ENCODE measurements at places on chromosomes 12 and 14. TPM values are rescaled to one million over a fixed set of nuclear protein-coding genes. Genes with fewer than 3 reads are reported as not detected.

DNA sequence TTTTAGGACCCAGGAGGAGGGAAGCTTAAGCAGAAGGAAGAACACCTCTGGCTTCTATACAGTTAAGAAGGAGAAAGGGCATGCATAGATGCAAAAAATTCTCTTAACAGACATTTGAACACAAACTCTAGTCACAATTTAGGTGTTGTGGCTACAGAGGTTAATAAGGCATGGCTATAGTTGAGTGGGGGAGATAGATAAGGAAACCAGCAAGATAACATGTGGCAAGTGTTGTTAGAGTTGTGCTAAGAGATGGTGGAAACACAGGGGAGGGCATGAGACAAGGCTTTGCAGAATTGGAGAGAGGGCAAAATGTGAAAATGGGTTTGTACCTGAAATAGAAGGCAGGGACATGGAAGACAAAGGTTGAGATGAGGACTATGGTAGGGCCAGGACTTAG lies 88.9 kb downstream of the MSRB3 start:
- H3K27ac ChIP-seq: no peak overlapping the region
- H3K36me3 ChIP-seq: no peaks in the 10 kb centered on the region
- no peaks in the 10 kb centered on the region for H3K27me3 ChIP-seq
- no peak for DNase-seq

DNA sequence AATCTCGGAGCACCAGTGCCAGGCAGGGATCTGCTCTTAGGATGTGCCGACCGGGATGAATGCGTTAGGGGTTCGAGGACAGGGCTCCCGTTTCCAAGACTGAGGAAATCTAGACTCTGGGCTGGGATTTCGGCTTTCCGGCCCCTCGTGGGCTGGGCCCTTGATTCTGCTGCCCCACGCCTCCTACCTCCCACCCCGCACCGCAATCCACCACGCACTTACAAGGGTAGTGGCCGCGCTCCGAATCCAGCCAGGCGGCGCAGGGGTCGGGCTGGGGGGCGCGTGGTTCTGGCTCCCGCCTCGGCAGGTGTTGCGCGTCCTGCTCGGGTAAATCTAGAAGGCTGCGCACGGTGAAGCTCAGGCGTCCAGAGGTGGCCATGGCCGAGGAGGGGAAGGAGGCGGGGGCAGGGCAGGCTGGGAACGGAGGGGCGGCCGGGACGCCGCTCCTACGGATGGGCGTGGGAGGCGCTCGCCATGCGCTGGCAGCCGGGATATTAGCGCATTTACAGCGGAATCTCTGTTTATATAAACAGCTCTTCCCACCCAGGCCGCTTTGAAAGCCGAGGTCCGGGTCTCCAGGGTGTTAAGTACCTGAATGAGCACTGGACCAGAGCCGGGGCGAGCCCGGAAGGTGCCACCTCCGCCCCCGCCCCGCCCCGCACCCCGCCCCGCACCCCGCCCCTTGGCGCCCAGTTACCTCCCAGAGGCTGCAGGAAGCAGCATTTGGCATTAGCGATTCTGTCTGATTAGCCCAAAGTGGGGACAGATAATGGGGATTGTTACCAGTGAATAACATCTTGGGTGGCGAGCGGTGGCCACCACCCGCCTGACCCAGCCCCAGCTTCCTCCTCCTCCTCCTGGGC lies at the start of gene NKX2-8:
NKX2-8 (minus strand) TSS at position 604 of the 863 bp plus-strand sequence; CDS start at position 379, 225 bp downstream.
- H3K4me1 ChIP-seq: peaks cover 29% of the 10 kb centered on the region
- DNase-seq: no peak
- H3K4me3 ChIP-seq: peak within 1 kb of the TSS; percentile 36
- no peak within 1 kb of the TSS for H3K27ac ChIP-seq
- no peaks in the 10 kb centered on the region for H3K27me3 ChIP-seq
- no peaks in the 10 kb centered on the region for H3K36me3 ChIP-seq

DNA sequence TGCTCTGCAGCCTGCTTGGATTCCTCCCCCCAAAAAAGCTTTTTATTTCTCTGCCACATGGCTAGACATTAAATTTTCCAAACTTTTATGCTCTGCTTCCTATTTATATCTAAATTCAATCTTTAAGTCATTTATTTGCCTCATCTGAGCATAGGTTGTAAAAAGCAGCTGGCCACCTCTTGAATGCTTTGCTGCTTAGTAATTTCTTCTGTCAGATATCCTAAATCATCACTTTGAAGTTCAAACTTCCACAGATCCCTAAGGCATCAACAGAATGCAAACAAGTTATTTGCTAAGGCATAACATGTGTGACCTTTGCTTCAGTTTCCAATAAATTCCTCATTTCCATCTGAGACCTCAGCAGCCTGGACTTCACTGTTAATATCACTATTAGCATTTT lies 209.6 kb downstream of the FSCB start:
- H3K36me3 ChIP-seq: no peaks in the 10 kb centered on the region
- H3K4me1 ChIP-seq: no peaks in the 10 kb centered on the region
- H3K27me3 ChIP-seq: no peaks in the 10 kb centered on the region
- DNase-seq: no peak

DNA sequence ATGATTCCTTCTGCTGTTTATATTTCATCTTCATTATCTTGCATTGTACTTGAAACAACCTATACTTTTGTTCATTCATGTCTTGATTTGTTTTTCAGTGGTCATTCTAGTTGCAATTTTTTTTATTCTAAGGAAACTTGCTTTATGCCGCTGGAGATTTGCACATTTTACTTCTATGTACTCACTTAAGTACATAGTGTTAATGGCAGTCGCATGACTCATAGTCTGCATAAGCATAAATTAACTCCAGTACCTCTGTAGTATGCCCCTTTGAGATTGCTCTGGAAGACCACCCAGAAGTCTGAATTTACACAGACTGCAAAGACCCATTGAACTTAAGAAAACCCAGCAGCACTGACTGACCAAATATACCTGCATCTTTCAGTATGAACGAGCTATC lies 77.0 kb downstream of the MSRB3 start:
- no peaks in the 10 kb centered on the region for H3K27me3 ChIP-seq
- no peak overlapping the region for H3K27ac ChIP-seq
- no peak overlapping the region for H3K4me3 ChIP-seq
- H3K36me3 ChIP-seq: no peaks in the 10 kb centered on the region
- H3K4me1 ChIP-seq: no peaks in the 10 kb centered on the region

DNA sequence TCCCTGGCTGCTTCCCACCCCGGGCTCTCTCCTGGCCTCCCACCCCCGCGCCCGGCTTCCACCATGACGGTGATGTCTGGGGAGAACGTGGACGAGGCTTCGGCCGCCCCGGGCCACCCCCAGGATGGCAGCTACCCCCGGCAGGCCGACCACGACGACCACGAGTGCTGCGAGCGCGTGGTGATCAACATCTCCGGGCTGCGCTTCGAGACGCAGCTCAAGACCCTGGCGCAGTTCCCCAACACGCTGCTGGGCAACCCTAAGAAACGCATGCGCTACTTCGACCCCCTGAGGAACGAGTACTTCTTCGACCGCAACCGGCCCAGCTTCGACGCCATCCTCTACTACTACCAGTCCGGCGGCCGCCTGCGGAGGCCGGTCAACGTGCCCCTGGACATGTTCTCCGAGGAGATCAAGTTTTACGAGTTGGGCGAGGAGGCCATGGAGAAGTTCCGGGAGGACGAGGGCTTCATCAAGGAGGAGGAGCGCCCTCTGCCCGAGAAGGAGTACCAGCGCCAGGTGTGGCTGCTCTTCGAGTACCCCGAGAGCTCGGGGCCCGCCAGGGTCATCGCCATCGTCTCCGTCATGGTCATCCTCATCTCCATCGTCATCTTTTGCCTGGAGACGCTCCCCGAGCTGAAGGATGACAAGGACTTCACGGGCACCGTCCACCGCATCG lies 1.8 kb downstream of the KCNA1 start:
- H3K4me3 ChIP-seq: peak overlapping the region; percentile 45
- H3K36me3 ChIP-seq: no peaks in the 10 kb centered on the region
- DNase-seq: no peak
- H3K27ac ChIP-seq: no peak overlapping the region
- H3K4me1 ChIP-seq: peaks cover 29% of the 10 kb centered on the region

DNA sequence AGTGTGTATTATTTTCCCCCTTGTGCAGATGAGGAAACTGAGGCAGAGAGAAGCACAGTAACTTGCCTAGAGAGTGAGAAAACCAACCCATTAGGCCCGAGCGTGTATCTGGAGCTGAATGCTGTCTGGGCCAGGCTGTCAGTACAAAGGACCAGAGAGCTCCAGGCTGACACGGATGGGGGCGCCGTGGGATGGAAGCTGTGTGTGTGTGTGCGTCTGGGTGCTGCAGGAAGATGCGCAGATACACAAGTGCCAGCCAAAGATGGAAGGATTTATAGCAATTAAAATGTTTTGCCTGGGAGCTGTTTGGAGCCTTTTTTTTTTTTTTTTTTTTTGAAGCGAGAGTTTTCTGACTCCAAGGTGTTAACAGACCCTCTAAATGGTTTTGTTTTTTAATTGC lies 53.7 kb upstream of the GPATCH2L start:
- H3K4me3 ChIP-seq: no peak overlapping the region
- H3K4me1 ChIP-seq: peaks cover 14% of the 10 kb centered on the region
- no peaks in the 10 kb centered on the region for H3K27me3 ChIP-seq

GRCh38 chr12:58169826-58170225 lies 228.5 kb downstream of the ATP23 start:
- no peak for DNase-seq
- H3K27ac ChIP-seq: no peak overlapping the region
- H3K4me1 ChIP-seq: no peaks in the 10 kb centered on the region
- no peak overlapping the region for H3K4me3 ChIP-seq

- no peaks in the 10 kb centered on the region for H3K4me1 ChIP-seq
- no peak overlapping the region for H3K27ac ChIP-seq
- no peaks in the 10 kb centered on the region for H3K27me3 ChIP-seq
- DNase-seq: no peak
Measured at GRCh38 chr14:77794357-77794756, 5.6 kb upstream of the ADCK1 start.

DNA sequence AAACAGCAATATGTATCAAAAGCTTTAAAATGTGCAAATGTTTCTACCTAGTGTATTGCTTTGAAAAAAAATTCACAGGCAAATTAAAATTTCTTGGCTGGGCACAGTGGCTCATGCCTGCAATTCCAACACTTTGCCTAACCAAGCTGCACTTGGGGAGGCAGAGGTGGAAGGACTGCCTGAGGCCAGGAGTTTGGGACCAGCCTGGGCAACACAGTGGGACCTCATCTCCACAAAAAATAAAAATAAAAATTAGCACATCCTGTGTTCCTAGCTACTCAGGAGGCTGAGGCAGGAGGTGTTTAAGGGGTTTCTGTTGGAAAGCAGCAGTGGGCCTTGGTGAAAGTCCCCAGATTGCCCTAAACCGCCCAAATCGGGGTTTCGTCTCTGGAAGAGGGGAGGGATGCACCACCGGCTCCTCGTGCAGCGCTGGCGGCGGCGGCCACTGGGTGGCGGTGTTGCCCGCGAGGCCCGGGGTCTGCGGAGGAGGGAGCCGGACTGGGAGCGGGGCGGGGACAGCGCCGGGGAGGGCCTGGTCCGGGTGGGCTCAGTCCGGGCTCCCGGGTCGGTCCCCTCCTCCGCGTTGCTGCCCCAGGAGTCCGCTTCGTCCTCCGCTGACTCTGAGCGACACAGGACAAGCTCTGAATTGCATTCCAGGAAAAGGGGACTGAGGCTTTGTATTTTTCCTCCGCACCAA lies 265.6 kb downstream of the AACS start:
- H3K27me3 ChIP-seq: no peaks in the 10 kb centered on the region
- H3K27ac ChIP-seq: no peak overlapping the region
- peak overlapping the region; percentile 26 for H3K4me3 ChIP-seq

DNA sequence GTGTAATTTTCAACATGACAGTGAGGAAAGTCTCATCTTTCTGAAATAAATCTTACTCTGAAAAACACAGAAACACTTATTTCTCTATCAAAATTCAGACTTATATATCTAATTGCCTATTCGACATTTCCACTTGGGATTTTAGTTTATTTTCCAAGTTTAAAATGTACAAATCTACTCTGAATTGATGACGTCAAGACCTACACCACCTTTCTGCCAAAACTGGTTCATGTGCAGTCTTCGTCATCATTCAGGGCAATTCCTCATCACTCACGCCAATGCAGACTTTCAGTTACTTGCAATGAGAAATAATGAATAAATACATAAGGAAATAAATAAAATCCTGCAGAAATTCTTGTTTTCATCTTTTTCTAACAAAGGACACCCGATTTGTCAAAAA lies 843.8 kb downstream of the C12orf50 start:
- no peak overlapping the region for H3K27ac ChIP-seq
- no peaks in the 10 kb centered on the region for H3K36me3 ChIP-seq
- DNase-seq: no peak
- H3K4me1 ChIP-seq: no peaks in the 10 kb centered on the region

DNA sequence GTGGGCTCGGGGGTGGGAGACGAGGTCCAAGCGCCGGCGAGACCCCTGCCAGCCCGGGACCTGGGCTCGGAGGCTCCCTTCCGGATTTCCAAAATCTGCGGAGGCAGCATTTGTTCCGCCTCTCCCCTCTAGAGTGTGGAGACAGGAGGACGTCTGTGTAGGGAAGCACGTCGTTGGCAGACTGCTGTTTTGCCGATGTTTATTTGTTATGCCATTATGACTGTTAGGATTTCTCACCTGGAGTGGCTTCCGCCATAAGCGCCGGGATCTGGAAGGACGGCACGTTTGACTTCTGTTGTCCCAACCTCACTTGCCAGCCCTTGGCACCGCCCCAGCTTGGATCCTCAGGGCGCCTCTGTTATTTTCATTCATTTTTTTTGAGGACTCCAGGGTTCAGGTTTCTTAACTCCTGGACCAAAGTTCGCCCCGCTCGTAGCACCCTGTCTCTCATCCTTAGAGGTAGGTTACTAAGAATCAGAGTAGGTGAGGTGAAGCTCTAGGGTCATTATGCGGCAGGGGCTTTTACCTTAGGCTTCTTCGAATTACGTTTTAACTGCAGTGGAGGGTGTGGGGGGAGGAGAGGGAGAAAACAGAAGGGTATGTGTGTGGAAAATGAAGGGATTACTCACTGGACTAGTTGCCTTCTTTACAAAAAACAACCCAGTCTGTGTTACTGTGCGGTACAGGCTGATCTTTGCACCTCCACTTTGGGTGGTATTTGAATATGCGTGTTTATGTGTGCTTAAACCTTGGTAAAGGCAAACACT lies 547 bp upstream of the PYGL start:
- peak overlapping the region; percentile 90 for H3K27ac ChIP-seq
- no peaks in the 10 kb centered on the region for H3K36me3 ChIP-seq

- H3K4me1 ChIP-seq: no peaks in the 10 kb centered on the region
- DNase-seq: no peak
- no peaks in the 10 kb centered on the region for H3K27me3 ChIP-seq
- H3K27ac ChIP-seq: no peak overlapping the region
- H3K4me3 ChIP-seq: no peak overlapping the region
Measured at GRCh38 chr14:66746316-66747006, 238.5 kb downstream of the GPHN start.

GRCh38 chr14:59147007-59147406 lies 41.5 kb upstream of the DAAM1 start:
- H3K4me3 ChIP-seq: no peak overlapping the region
- DNase-seq: no peak
- H3K27me3 ChIP-seq: no peaks in the 10 kb centered on the region
- no peaks in the 10 kb centered on the region for H3K36me3 ChIP-seq

DNA sequence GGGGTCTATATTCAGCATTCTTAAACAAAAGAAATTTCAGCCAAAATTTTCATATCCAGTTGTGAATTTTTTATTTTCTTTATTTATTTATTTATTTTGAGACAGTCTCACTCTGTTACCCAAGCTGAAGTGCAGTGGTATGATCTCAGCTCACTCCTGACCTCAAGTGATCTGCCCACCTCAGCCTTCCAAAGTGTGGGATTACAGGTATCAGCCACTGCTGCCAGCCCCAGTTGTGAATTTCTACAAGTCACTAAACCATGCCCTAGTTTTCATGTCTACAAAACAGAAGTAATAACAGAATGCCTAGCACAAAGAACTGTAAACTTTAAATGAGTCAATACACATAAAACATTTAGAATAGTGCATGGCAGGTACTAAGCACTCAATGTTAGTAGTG lies 254.2 kb downstream of the C12orf50 start:
- DNase-seq: no peak
- no peaks in the 10 kb centered on the region for H3K27me3 ChIP-seq
- no peaks in the 10 kb centered on the region for H3K36me3 ChIP-seq

HCAR2 gene
- 7.9 TPM for total RNA-seq

PLEKHA5 gene
- total RNA-seq: 58.4 TPM

KLRD1 gene
- total RNA-seq: 4.4 TPM

KRT76 gene
- total RNA-seq: not detected
